ENCODE measurements at places on chromosomes 6 and 20.
A peak's percentile ranks its signal among the peaks of the same experiment; 100 is the strongest.

DNA sequence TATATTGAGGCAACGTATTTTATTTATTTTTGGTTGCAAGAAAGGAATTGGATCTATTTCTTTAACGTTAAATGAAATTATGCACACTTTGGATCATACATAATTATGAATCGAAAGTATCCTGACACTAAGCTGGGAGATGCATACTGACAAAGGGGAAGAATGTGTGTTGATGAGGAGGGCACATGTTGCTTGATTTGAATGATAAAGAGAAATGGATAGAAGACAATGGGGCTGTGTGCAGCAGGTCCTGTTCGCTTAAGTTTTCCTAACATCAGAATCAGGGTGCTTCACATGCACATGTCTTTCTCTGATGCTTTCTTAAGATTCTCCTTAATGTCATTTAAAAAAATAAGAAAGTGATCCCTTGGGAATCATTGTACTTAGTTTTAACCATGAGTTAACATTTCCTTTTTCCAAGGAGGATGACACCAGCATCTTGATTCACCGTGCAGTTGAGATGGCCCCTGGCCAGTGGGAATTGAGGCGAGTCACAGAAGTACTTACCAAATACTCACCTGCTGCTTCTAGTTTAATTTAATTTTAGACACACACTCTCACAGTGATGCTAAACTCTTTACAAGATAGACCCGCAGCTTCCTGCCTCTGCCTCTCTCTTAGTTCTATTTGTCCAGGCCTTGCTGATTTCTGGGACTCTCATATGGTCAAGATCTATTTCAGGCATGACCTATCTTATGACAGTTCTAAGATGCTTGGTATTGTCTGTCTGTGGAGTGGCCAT, 116.5 kb downstream of the CLIC5 start:
- DNase-seq, result no peak

DNA sequence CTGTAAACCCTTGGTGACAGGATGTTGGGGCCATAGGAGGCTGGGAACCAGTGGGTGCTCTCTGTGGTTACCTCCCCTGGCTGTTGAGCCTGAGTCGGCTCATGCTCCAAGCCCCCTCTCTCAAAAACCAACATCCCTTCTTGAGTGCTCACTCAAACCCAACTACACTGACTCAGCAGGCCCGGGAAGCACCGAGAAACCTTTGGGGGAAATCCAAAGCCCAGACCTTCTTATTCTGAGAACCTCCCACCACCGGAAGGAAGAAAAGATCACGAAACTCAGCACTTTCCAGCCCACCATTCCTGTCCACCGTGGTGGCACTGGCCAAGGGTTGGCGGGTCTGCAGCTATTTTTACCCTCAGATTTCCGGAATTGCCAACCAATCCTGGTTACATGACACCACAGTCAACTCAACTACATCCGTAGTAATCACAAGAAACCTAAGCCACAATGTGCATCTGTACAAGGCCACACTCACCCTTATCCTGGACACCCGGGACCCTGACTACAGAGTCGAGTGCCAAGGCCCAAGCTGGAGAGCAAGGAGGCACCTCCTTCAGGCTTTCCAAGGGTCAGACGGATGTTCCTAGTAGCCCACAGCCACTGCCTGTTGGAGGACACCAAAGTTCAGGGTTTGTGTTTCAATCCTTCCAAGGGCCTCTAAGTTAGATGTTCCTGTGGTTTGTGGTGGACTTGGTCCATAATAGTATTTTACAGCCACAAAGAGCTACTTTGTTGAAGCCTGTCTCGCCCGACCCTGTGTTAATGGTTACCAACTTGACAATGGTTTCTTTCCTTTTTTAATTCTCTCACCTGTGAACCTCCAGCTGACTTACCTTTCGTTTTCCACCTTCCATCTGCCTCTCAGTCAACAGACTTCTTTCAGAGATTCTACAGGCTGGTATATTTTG, 317.0 kb downstream of the CDC5L start:
- no peak for DNase-seq

GRCh38 chr6:134590449-134590848, 272.5 kb upstream of the SGK1 start:
- no peak for DNase-seq

- peak; percentile 23 for DNase-seq
These were observed 99.3 kb upstream of the CHD6 start for GRCh38 chr20:41717483-41717882.

GRCh38 chr6:169589293-169589692, 112.5 kb downstream of the WDR27 start:
- DNase-seq, result no peak

- no peak for DNase-seq
These were observed 15.6 kb downstream of the RMND1 start for GRCh38 chr6:151436300-151436699.

- DNase-seq, result no peak
These were observed 21.9 kb downstream of the SIRPD start for GRCh38 chr20:1535420-1536175.

GRCh38 chr6:35046862-35047261, 94.3 kb downstream of the TCP11 start:
- DNase-seq, result peak; percentile 54

- DNase-seq, result peak; percentile 31
These were observed 66.3 kb downstream of the NCOA3 start for GRCh38 chr20:47568019-47568418.

DNA sequence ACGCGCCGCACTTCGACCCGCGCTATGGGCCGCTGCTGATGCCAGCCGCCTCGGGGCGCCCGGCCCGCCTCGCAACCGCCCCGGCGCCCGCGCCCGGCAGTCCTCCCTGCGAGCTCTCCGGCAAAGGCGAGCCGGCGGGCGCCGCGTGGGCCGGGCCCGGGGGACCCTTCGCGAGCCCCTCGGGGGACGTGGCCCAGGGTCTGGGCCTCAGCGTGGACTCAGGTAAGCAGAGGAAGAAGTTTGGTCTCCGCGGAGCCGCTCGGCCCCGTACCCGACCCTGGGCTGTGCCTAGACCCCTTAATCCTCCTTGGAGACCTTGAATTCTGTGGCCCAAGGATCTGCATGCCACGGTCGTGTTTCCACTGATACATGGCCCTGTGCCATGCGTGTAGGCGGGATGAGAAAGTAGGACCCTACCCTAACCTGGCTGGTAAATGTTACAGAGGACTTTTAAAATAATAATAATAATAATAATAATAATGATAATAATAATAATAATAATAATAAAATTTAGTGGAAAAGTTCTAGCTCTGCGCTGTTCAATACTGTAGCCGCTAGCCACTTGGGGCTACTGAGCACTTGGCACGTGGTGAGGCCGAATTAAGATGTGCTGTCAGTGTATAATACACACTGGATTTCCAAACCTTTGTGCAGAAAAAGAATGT, 5.6 kb downstream of the VGLL2 start:
- no peak for DNase-seq

- no peak for DNase-seq
These were observed 42.6 kb upstream of the SPDEF start for GRCh38 chr6:34598712-34599111.

- no peak for DNase-seq
These were observed 24.1 kb upstream of the PAX1 start for GRCh38 chr20:21681234-21681921.

GRCh38 chr20:53677447-53678314, 84.0 kb upstream of the ZNF217 start:
- DNase-seq, result peak; percentile 74

DNA sequence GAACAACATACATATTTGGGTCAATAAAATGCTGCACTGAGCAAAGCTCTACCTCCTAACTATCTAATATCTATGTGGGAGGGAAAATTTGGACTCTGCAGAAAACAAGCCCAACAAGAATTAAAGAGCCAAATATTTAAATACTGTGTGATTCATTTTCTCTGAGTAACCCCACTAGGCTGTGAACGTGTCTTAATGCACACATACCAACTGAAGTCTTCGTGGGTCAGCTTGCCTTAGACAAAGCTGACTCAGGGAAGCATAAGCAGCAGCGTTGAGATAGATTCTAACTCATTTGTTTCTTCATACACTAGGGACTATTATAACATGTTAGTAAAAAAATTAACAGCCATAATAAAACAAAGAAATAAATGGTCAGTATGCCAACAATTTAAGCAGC, 114.3 kb downstream of the GJA1 start:
- no peak for DNase-seq

GRCh38 chr20:19756761-19757486, 1.1 kb upstream of the RIN2 start:
- DNase-seq, result no peak

DNA sequence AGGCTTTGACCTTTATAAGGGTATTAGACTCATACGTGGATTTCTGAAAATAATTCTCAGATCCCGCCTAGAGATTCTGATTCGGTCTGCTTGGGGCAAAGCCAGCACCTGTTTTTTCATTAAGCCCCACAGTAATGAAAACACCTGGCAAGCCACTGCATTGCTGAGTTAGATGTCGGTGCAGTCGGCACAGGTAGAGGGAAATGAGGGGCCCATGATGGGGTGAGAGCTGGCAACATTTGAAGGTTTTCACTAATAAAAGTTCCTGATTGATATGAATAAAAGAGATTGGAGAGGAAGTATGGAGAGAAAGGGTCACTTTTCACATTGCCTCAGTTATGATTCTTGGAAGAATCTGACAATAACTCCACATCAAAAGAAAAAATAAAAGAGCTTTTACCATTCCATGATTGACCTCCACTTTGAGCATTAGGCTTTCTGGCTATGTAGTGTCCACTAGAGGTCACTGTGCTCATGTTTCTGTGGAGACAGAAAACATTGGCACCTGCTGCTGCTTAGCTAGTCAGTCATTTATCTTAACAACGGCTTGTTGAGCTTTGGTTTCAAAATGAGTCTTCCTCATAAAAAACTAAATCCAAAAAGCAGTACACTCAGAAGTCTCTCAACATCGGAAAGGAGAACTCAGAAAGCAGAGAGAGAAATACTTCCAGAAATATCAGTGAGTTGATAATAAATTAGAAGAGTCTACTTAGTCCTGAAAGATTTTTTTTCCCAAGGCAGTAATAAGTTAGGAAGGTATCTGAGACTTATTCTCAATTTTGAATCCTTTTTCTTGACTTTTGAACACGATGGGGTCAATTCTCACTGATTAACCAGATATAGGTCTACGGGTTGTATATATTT, 53.3 kb upstream of the KLHL31 start:
- DNase-seq, result peak; percentile 66

GRCh38 chr20:41161886-41162285, 24.5 kb downstream of the PLCG1 start:
- DNase-seq, result no peak

- DNase-seq, result no peak
These were observed 1.4 kb upstream of the RALGAPB start for GRCh38 chr20:38471245-38471644.

DNA sequence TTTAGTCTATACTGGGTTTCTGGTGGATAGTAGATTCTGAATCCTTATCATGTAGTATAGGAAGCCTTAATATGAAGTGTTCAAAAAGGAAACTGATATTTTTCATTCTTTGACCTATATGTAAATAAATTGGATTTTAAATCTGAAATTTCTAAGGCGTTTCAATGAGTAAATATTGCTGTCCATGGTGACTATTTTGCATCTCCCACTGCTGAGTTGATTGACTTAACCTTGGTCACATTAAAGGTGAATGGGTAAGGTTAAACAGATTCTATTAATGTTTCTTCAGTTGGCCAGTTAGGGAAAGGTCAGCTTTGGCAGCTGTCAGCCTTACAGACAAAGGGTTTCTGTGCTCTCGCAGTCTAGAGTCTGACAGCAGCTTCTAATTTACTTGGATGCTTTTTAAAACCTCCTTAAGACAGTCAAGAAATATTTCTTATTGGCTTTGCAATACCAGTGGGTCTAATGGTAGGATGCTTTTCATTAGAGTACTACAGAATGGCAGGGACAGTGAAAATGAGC, 24.8 kb downstream of the PRIM2 start:
- DNase-seq, result no peak

- DNase-seq, result no peak
These were observed 124.7 kb downstream of the HFE start for GRCh38 chr6:26211963-26212362.

- no peak for DNase-seq
These were observed 45.5 kb downstream of the PCNA start for GRCh38 chr20:5074232-5074674.

DNA sequence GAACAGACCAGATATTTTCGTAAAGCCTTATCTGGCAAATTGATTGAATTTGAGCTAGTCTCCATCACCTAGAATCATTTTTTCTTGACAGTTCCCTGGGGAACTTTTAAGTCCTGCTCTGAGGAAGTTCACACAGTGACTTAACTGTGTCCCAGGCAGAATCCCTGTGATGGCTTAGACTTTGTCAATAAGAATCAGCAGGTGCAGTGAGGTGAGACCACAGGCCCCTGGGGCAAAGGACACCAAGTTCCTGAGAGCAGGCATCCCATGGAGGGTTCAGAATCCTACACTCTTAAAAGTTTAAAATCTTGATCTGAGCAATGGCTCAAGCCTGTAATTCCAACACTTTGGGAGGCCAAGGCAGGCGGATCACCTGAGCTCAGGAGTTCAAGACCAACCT, 13.0 kb downstream of the KIF16B start:
- DNase-seq, result peak; percentile 37

GRCh38 chr20:58633161-58634053, 17.7 kb upstream of the STX16 start:
- DNase-seq, result no peak

GRCh38 chr6:118249680-118250079, 298.4 kb upstream of the PLN start:
- no peak for DNase-seq

- peak; percentile 64 for DNase-seq
These were observed at the start of gene LAMA2 for GRCh38 chr6:128882991-128883611. TSS of gene LAMA2 (plus strand) at chr6:128883138. CDS start at chr6:128883246, 108 bp downstream.

DNA sequence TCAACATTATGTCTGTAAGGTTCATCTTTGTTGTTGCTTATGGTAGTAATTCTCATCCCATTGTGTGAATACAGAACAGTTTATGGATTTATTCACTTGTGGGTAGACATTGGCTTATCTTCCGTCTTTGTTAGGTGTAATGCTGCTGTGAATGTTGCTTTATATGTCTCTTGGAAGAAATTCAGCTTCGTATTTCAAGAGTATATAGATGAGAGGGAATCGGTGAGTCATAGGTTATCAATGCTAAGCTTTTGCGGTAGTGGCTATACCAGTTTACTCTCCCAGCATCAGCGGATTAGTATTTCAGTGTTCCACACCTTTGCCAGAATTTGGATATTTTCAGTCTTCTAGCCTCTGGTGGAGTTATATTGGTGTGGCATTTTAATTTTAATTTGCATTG, 77.8 kb downstream of the ZFAND3 start:
- no peak for DNase-seq

GRCh38 chr20:63233061-63233344, 2.7 kb upstream of the BIRC7 start:
- DNase-seq, result no peak

GRCh38 chr20:20525756-20526155, 157.9 kb downstream of the INSM1 start:
- no peak for DNase-seq

DNA sequence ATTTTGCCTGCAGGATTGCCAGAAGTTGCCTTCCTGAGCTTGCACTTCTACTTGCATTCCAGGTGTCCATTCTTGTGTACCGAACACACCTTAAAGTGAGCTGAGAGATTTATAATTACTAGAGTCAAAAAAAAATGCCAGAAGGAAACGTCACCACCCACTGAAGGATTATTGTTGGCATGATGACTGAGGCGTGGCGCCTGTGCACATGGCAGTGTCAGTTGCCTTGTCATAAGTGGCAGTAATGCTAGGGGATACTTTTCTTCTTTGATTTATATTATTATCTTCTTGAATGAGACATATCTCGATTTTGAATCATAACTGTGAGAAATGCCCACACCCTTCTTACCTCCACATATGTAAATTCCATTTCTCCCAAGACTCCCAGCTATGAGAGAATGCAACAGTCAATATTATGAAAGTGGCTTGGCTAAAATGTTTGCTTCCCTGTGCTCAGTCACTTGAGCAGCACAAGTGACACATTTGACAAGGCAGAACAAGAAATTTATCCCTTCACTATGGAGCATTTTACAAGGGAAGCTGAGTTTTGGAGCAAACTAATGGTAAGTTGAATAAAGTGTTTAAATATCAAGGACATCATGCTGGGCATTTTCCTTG, 149.5 kb upstream of the SASH1 start:
- DNase-seq, result no peak
